ENCODE measurements at places on chromosomes 6 and 20.

GRCh38 chr20:1660246-1660645, 2.7 kb upstream of the SIRPG start:
- no peak for DNase-seq

- no peak for DNase-seq
Observed at GRCh38 chr6:80674669-80675068, 568.2 kb downstream of the BCKDHB start.

- no peak for DNase-seq
Observed at GRCh38 chr6:24539416-24539815, 44.6 kb downstream of the ALDH5A1 start.

- DNase-seq = no peak
Observed at GRCh38 chr6:13762611-13763441, 51.2 kb upstream of the RANBP9 start.

- DNase-seq = no peak
Observed at GRCh38 chr6:148761527-148762011, 14.7 kb downstream of the UST start.

GRCh38 chr20:24632581-24632980, 163.2 kb downstream of the SYNDIG1 start:
- no peak for DNase-seq

DNA sequence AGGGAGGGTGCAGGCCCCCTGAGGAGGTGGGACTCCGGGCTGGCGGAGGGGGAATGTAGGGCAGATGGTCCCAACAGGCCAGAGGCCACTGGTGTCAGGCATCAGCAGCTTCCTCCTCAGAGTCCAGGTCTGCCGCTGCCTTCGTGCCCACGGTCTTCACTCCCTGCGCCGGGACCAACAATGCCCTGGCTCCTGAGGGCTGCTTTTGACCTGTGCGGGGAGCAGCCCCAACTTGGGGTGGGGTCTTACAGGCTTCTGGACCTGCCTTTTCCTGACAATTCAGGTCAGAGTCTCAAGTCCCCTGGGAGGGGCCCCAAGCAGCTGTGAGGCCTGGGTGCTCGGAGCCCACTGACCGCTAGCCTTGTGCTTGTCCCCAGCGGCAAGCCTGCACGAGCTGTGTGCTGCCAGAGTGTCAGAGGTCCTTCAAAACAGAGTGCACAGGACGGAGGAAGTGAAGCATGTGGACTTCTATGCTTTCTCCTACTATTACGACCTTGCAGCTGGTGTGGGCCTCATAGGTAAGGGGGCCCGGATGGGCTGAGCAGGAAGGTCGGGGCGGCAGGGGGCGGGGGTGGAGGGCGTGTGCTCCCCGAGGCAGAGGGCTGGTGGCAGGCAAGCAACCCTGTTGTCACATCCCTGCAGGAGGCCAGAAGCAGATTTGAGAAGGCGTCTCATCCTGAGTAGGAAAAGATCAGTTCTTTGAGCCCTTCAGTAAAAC, 25.3 kb upstream of the PYGB start:
- no peak for DNase-seq

DNA sequence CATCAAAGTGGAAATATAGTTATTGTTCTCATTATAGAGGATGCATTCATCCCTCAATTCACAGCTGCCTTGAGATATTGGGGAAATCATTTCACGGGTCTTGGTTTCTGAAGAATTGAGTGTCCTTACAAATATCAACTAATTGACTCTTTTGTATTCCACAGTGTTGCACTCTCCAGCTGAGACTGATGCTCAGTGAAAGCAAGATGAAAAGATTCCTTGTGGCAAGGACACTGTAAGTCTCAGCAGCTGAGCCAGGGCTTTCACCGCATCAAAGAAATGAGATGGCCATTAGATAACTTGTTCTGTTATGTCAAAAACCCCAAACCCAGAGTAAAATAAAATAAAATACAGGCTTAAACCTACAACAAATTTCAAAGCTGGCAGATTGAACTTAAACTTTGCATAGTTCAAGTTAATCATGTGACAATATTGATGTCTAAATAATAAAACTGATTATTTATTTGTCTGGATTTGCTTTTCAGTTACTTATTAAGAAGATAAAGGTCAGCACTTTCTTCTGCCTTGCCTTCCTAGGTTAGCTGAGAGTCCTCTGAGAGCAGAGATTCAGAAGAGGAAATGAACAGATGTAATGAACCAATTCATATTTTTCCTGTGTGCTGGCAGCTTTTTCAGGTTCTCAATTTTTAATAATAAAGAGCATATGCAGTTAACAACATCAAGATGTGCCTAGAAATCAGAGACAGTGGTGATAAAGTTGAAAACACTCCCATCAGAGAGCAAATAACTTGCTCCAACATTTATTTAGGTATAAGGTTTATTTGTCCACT, 82.4 kb upstream of the SMLR1 start:
- DNase-seq = no peak

DNA sequence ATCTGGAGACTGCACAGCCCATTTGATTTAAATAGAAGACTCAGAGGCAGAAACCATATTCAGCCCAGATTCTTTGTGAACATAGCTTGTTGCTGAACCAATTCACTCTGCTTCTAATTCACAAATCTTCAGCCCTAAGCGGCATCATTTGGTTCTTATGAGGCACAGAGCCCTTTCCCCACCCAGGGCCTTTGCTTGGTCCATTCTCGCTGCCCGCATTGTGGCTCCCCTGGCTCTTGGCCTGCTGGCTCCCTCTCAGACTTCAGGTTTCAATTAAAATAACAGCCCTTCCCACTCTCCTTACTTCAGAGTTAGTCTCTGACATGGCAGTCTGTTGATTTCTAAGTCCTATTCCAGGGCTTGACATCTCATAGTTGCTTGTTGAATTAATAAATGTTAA, 9.4 kb upstream of the TMEM14A start:
- DNase-seq = no peak

- no peak for DNase-seq
Observed at GRCh38 chr20:33320006-33320405, 37.0 kb downstream of the BPIFB1 start.

- no peak for DNase-seq
Observed at GRCh38 chr6:128499079-128499731, 21.2 kb downstream of the PTPRK start.

GRCh38 chr6:39190545-39191235, 38.6 kb downstream of the KCNK5 start:
- no peak for DNase-seq
